HL-60 (cell line): ENCODE measurements at places on chromosomes 13 and 19.

DNA sequence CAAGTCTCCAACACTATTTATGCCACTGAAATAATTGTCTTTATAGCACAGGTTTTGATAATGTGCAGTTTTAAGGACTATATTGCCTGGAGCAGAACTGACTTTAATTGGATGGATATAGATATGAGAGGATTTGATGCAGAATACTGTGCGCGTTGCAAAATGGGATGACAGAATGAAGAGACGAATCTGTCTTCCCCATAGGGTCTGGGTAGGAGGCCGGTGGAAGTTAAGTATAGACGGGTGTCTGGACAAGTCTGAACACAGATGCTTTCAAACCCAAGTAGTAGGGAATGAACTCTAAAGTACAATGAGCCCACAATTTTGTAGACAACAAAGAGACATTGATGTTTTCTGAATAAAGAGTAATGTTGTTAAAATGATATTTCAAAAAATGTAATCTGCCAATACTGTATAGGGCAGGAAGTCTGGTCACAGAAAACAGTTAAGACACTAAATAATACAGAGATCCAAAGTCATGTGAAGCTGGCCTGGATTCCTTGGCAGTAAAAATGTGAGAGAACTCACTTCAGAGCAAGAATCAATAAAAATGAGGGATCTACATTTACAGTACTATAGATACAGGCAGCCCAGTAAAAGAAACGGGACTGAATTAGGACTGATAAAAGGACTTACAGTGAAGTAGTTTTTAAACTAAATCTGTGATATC is 125.5 kb downstream of the ENOX1 start:
- DNase-seq, result no peak

DNA sequence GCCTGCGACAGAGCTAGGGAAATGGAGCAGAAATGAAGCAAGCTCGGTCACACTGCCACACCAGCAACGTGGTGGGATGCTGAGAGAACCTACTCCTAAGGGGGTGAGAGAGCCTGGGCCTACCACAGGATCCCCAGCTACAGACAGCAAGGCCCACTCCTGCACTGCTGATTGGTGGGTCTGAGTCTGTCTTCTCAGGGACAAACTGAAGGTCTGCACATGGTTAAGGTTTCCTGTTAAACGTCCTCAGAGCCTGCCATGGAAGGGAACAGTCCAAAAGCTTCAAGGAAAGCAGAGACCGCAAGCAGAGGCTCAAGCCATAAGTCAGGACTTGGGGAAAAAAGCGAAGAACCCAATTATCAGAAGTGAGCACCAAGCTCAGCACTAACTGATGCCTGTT is 53.5 kb upstream of the MED4 start:
- DNase-seq, result no peak

DNA sequence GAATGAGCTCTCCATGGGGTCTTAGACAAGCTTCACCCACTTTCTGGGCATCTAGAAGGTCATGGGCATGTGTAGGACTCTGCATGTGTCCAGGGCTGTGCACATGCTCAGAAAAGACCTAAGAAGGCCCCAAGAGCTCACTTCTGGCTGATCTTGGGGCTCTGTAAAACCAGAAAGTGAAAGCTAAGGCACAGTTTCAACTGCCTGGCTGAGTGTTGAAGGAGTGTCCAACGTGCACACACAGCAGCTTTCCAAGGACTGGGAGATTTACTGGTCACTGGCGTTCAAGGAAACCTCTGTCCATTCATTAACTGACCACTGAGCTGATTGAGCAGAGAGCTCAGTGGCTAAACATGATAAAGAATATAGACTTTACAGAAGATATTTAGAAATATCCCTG is 137.9 kb downstream of the KATNAL1 start:
- no peak for DNase-seq

DNA sequence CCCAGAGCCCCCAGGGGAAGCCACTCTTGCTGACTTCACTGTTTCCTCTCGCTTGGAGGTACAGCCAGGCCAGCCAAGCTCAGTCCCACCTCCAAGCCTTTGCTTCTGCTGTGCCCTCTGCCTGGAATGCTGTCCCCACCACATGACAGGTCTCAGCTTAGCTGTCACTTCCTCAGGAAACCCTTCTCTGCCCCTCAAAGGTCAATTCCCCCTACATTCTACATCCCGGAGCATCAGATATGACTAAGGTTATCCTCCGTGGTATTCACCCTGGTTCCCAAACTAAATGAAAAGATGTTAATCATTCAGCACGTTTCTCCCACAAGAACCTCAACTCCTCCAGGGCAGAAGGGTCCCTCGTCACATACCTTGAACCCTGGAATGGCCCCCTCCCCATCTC is 53.5 kb downstream of the PTPRS start:
- no peak for DNase-seq

DNA sequence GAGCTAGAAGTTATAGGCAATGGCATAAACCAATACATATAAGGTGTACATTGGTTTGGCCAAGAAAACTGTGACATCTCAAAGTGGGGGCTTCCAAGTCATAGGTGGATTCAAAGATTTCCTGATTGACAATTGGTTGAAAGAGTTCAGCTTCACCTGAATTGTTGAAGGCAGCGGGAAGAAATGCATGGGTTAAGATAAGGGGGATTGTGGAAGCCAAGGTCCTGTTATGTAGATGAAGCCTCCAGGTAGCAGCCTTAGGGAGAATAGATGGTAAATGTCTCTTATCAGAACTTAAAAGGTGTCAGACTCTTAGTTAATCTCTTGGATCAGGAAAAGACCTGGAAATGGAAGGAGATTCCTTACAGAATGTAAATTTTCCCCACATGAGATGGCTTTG is 26.0 kb downstream of the ATP8A2 start:
- no peak for DNase-seq

GRCh38 chr19:54158812-54159351 is 639 bp downstream of the LENG1 start:
- no peak for DNase-seq

DNA sequence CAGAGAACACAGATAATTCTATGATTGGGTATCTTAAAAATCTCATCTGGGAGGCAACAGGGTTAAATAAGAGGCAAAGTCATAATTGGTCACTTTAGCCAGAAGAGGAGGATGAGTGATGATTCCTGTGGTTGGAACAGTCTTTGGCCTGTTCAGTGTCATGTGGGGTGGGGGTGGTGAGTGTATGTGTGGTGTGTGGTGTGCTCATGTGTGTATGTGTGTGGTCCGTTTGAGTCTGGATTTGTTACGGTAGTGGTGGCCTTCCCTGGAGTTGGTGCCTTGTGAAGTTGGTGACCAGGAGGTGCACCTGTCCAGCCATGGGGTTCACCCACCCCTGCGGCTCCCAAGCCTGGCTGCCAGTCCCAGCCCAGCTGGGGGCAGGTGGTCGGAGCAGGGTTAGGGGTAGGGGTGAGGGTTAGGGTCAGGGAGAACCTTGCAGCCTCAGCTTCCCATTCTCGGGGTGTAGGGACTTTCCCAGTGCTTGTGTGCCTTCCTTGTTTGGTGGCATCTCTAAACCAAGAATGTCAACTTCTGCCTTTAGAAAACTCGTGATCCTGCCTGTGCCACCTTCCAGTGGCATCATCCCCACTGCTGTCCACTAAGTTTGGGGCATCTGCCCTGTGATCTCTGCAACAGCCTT is 97.5 kb downstream of the RAB20 start:
- DNase-seq, result no peak

DNA sequence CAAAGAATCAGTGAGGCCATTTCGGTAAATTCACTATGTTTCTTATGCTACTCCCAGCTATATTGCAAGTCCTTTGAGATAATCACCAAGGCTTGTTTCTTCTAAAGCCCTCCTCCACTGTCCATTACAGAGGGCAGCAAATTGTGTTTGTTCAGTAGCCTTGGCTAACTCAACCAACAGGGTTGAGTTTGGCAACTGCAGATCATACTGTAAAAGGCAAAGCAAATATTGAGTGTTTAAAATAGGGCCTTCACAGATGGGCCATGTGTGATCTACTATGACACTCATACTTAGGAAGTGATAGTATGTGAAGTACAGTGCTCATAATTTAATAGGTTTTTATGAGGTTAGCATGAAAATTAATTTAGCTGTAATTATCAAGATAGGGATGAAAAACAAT is 171.3 kb downstream of the DACH1 start:
- no peak for DNase-seq

DNA sequence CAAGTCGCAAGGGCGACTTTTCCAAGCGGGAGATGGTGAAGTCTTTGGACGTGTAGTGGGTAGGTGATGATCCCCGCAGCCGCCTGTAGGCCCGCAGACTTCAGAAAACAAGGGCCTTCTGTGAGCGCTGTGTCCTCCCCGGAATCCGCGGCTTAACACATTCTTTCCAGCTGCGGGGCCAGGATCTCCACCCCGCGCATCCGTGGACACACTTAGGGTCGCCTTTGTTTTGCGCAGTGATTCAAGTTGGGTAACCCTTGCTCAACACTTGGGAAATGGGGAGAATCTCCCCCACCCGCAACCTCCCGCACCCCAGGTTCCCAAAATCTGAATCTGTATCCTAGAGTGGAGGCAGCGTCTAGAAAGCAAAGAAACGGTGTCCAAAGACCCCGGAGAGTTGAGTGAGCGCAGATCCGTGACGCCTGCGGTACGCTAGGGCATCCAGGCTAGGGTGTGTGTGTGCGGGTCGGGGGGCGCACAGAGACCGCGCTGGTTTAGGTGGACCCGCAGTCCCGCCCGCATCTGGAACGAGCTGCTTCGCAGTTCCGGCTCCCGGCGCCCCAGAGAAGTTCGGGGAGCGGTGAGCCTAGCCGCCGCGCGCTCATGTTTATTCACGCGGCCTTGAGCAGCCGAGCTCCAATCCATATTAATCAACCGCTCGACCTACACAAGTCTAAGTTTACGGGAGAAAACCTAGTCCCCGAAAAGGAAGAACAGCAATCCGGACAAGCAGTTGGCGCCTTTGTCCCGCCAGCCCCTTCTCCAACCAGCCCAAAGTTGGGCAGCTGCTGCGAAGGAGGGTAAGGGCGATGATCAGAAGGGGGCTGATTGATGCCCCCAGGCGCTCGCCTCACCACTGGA is 9.9 kb downstream of the SOX21 start:
- no peak for DNase-seq

DNA sequence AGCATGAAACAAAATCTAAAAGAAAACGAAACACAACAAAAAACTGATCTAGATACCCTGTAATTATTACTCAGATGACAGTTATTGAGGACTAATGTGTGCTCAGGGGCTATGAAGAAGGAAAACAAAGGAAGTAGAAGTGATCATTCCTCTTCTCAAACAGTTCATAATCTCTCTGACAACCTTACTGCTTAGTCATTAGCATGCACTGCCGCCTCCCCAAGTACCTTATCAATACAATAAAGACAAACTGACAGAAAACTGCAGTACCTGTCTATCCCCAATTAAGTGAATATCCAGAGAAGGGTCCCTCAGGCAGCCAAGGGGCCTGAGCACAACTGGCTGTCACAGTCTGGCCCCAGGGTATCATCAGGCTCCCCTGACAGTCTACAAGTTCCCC is 22.0 kb upstream of the POU4F1 start:
- no peak for DNase-seq

- no peak for DNase-seq
Measured at GRCh38 chr13:80755910-80756309, 415.0 kb upstream of the SPRY2 start.

DNA sequence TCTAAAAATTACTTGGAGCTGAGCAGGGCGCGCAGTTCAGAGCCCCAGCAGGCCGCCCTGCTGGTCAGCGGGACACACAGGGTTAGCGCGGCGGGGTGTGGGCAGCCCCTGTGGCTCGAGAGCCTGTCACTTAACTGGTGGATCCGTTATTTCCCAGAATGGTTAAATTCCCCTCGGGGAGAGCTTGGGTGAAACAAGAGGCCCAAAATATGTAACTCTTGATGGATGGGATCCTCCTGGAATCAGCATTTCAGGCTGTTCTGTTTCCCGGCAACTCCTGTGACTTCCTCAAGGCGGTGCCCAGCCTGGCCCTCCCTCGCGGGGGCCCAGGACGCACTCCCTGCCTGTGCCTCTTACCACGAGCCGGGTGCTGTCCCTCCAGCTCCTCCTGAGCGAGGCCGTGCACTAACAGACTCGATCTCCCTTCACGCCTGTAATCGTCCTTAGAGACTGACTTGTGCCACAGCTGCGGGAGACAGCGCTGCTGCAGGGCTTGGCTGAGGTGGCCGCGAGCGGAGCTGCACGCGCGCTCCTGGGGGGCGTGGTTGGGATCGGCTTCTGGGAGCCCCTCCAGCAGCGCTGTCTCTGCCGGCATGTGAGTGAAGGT is 9.7 kb downstream of the PTBP1 start:
- peak; percentile 57 for DNase-seq

DNA sequence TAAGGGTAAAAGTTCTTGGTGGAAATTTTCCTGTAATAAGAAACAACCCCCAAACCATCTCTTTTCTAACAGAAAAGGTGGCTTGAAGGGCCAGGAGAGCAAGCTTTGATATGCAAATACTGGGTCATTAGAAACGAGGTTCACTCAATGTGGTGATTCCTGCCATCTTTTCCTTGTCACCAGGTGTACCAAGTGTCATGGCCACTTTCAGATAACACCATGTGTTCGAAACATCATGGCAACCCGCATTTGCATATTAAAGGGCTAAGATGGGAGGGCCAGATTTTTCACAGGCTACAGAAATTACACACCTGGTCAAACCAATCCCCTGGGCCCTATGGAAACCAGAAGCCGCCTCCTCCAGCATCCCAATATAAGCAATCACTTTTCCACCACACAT is 15.3 kb downstream of the LGALS16 start:
- no peak for DNase-seq

GRCh38 chr13:23901365-23901764 is 4.1 kb upstream of the C1QTNF9B start:
- no peak for DNase-seq

- no peak for DNase-seq
Measured at GRCh38 chr13:67416047-67416925, 186.2 kb upstream of the PCDH9 start.

DNA sequence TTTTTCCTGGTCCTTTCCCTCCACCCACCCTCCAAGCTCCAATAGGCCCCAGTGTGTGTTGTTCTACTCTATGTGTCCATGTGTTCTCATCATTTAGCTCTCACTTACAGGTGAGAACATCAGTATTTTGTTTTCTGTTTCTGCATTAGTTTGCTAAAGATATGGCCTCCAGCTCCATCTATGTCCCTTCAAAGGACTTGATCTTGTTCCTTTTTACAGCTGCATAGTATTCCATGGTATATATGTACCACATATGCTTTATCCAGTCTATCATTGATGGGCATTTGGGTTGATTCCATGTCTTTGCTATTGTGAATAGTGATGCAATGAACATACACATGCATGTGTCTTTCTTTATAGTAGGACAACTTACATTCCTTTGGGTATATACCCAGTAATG is 47.1 kb upstream of the ZNF30 start:
- DNase-seq, result no peak

- DNase-seq, result no peak
Measured at GRCh38 chr19:30017172-30017571, 75.1 kb downstream of the URI1 start.

GRCh38 chr13:98504371-98504963 is 72.4 kb downstream of the STK24 start:
- no peak for DNase-seq

- DNase-seq, result no peak
Measured at GRCh38 chr13:113729187-113730019, 29.6 kb upstream of the TMEM255B start.

GRCh38 chr13:21355304-21355703 is 103.8 kb downstream of the ZDHHC20 start:
- DNase-seq, result no peak
